ENCODE measurements at places on chromosomes 6 and 20.

DNA sequence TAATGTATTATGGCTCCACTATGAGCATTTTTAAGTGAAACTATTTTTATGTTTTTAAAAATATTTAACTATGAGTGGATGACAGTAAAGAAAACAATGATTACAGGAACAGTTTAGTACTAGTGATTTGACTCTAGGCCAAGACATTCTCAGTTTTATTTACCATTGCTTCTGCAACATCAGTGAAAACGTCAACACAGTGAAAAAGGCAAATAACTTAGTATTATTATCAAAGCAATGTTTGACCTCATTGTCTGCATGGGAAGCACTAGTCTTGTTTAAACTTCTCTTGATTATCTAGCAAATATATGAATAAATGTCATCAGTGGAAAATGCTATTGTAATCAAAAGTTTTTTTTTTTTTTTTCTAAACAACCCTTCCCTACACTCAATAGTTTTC lies 165.0 kb downstream of the HTR1B start:
- no peak for DNase-seq

DNA sequence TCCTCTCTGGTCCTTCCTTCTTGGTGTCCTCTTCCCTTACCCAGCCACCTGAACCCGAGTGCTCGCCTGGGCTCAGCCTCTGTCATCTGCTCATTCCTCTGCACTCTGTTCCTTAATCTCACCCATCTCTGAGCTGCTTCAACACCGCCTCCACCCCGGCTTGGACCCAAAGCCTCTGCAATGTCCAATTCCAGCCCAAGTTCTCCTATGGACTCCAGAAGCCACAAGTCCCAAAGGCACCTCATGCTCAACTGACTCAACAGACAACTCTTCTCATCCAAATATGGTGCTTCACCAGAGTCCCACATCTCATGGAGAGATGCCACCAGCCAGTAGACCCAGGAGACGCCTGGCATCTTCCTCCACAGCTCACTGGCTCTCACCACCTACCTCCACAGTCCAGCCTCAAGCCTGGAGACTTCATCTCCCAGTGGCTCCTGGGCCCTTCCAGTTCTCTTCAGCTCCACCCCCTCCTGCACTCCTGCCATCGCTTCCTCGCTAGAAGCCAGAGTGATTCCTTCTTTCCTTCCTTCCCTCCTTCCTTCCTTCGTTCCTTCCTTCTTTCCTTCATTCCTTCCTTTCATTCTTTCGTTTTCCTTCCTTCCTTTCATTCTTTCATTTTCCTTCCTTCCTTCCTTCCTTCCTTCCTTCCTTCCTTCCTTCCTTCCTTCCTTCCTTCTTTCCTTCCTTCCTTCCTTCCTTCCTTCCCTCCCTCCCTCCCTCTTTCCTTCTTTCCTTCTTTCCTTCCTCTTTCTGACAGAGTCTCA lies 40.9 kb upstream of the NNAT start:
- DNase-seq: no peak

DNA sequence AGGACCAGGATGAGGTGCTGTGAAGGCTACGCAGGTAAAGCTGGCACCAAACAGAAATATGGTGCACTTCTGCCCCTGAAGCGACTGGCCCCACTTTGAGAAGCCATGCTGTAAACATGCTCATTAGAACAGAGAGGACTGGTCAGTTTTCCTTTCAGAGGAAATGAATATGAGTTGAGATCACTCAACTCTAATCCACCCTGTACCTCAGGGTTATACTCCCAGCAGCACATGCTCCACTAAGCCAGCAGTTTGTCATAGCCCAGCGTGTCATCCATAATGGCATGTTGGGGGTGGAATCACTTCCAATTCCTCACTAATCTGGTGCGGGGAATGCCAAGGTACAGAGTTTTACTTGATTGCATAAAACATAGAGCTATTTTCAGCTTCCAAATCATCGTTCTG lies 98.1 kb downstream of the HIVEP2 start:
- DNase-seq: no peak

DNA sequence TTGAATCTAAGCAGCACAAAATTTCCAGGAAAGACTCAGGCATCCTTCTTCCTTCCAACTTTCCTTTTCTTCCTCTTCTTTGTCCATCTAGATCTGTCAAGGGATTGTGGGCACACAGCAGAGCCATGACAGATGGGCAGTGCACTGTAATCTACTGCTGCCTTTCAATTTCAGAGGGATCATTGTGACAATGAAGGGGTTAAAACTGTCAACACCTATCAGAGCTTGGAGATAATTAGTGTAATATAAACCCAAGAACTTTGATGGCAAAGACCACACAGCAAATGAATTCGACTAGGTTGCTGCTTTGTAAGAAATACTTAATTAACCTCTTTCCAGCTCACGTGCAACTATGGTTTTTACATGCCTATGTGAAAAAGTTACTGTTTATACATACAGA lies 55.0 kb downstream of the SAMD5 start:
- no peak for DNase-seq

DNA sequence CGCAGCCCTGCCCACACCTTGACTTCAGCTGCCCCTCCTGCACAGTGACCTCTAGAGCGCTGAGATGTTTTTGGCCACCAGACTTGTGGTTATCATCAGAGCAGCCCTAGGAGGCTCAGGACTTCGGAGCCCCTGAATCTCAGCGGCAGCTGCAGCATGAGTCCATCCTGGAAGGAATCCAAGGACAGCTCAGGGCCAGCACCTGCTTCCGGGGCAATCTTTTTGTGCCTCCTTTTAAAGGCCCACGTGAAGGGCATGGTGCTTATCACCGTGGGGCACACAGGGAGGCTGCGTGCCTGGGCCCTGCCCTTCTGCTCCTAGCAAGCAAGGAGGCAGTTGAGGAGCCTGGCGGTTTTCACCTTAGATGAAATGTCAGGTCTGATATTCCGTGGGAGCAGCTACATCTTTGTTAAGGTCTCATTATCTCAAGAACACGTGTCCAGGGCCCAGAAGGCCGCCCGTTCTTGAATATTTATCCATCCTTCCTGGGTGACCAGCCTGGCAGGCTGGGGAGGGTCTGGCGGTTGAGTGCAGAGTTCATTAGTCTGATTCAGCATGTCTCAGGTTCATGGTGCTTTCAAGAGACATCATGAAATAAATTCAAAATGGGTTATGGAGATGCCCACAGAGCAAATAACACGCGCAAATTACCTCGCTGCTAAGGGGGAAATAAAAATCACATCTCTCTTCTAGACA lies 392.4 kb downstream of the TAF4 start:
- DNase-seq: no peak

DNA sequence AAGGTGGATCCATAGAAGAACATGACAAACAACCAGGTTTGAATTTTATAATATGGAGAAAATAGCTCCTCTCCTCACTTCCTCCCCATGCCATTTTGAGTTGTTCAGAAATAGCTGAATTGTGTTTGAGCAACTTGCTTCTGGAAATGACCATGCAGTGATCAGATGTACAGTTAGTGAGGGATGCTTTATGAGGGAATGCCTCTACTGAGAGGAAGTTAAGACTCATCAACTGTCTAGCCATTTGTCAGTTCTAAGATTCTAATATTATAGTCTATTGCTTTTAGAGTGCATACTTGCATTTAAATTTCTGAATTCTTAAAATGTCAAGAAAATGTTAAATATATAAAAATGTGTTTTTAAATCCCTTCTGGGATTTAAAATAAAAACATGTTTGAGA lies 3.8 kb downstream of the LAMA2 start:
- DNase-seq: no peak

GRCh38 chr6:139514819-139515218 lies 140.4 kb upstream of the CITED2 start:
- no peak for DNase-seq

DNA sequence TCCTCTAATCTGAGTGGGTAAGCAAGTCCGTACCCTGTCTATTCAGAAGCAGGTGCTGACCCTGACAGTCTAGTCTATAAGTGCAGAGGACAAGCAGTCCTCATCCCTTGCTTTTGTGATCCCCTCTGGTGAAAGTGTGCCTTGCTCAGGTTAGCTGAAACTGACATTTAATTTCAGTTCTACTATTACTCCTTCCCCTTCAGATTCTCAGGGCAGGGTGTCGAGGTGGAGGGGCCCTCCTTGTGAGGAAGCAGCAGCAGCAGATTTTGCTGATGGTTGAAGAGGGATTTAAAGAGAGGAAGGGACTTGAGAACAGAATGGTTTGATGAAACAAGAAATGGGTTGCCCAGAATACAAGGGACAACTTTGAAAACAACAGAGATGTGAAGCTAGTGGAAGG lies 309.3 kb downstream of the CLIC5 start:
- no peak for DNase-seq

GRCh38 chr20:15005300-15005986 lies 668.0 kb upstream of the FLRT3 start:
- no peak for DNase-seq

DNA sequence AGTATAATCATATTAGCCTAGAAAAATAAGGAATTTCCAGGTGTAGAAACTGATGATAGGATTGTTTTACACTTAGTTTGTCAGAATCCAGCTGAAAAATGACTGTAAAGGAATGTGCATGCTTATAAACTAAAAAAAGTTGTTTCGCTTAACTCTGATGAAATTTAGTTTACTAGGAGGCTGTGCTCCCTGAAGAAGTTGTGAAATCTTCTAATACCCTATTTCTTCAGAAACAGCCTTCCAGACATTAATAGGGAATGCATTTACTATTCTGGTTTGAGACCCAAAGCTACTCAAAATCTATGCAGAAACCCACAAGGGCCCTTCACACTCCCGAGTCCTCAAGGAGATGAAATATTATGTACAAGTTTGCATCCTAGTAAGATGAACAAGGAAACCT lies 105.5 kb upstream of the SSTR4 start:
- DNase-seq: no peak

GRCh38 chr6:81067057-81067456 lies 685.4 kb downstream of the TENT5A start:
- no peak for DNase-seq

- DNase-seq: no peak
These were observed 45.3 kb upstream of the RAB32 start for GRCh38 chr6:146498309-146498708.

DNA sequence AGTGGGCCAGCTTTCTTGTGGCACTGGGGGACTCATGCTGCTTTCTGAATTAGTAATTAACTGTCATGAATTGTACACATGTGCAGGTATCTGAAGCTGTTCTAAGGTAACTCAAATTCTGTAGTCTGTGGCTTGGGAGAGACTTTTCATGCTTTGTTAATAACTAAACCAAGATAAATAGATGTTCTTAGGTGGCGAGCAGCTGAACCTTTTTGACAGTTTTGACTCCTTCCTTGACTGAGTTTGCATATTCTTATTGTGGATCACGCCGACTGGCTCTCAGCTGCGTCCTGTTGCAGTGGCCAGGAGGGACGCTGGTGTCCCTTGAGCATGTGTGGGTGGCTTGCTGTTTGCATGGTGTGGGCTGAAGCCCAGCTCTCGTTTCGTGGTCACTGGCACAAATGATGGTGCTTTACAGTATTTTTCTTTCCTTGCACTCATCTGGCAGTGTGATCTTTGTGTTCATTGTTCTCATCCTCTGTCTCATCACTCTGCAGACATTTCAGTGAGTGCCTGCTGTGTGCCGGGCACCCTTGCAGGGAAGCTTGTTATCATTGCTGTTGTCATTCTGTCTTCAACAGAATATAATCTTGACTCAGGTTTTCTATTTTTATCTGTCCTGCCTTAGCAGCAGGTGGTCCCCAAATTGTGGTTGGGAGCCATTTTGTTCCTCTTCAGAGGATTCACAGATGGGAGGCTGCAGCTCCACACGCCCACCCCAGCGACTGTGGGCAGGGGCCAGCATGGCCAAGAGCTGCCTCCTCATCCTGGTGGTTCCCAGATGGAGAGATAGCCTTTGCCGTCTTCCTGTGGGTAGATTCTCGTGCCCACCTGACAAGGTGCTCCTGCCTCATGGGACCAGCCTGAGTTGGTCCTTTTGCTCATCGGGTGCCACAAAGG lies 39.6 kb downstream of the DUSP22 start:
- DNase-seq: no peak

GRCh38 chr20:7362601-7363000 lies 577.7 kb downstream of the HAO1 start:
- no peak for DNase-seq

GRCh38 chr6:165577556-165577955 lies 85.5 kb downstream of the PDE10A start:
- no peak for DNase-seq

- DNase-seq: no peak
These were observed 165.8 kb upstream of the SYNDIG1 start for GRCh38 chr20:24303393-24304170.

DNA sequence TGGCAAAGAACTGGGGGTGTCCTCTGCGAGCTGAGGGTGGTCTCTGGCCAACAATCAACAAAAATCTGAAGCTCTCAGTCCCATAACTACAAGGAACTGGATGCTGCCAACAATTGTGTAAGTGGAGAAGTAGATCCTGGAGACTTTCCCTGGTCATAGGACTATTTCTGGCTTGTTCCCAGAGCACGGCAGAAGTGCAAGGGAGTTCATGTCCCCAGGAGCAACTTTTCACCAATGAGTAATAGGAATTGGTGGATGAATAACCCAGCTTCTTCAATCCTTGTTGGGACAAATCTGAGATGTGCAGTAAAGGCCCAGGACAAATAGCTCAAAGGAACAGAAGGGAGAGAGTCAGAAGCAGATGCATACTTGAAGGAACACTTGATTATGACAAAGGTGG lies 95.5 kb downstream of the QRSL1 start:
- no peak for DNase-seq

- no peak for DNase-seq
These were observed 93.4 kb upstream of the SLC2A12 start for GRCh38 chr6:134145786-134146185.

GRCh38 chr20:7736336-7736735 lies 203.9 kb downstream of the HAO1 start:
- no peak for DNase-seq

DNA sequence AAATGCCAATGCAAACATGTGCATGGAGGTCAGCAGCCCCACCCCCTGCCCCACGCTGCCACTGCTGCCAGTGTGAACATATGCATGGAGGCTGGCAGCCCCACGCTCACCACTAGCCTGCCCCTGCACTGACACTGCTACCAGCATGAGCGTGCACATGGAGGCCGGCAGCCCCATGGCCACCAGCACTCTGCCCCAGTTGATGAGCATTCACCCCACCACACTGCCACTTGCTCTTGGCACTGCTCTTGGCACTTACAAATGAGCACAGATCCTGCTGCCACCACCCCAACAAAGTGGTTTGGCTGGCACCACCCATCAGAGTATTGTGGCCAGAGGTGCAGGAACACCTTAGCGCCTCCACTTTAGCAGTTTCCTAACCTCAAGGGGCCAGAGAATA lies 174.1 kb downstream of the KHDC1L start:
- no peak for DNase-seq
